CD4-positive, alpha-beta T cell (primary cell): ENCODE measurements at places on chromosomes 4 and X. TPM values are rescaled to one million over a fixed set of nuclear protein-coding genes. Genes with fewer than 3 reads are reported as not detected.

HSFX1 gene
- total RNA-seq: 0.30 TPM

DNA sequence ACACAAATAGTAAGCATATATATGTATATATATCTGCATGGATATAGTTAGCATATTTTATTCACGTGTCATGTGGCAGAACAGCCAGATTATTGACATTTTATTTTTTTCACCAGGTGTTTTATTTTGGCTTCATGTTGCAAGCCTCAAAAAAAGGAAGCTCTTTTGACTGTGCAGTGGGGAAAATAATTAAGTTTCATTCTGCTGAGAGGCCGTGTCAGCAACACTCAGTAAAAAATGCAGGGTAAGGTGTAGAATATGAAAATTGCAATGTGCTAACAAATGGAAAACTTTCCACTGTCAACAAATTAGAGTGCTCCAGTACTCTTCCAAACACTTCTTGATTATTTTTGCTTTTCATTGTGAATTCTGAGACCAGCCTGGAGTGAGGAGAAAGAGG lies 511.5 kb downstream of the GLUD2 start:
- DNase-seq: no peak

DNA sequence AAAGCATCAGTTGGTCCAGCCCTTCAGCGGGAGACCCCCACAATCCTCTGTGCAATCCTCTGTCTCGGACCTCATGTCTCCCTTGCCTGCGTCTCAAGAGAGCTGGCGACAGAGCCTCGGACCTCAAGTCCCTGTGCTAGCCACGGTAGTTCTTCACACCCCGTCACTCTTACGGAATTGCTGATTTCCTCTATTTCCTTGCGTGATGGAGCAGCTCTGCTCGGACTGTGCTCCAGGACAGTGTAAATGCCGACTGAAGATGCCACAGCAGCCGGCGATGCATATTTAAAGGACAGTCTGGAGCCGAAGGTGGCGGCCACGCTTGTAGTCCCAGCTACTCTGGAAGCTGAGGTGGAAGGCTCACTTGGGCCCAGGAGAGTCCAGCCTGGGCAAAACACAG lies 1.9 kb downstream of the GRK4 start:
- DNase-seq: no peak

MANBA gene
- total RNA-seq: 16.9 TPM

DNA sequence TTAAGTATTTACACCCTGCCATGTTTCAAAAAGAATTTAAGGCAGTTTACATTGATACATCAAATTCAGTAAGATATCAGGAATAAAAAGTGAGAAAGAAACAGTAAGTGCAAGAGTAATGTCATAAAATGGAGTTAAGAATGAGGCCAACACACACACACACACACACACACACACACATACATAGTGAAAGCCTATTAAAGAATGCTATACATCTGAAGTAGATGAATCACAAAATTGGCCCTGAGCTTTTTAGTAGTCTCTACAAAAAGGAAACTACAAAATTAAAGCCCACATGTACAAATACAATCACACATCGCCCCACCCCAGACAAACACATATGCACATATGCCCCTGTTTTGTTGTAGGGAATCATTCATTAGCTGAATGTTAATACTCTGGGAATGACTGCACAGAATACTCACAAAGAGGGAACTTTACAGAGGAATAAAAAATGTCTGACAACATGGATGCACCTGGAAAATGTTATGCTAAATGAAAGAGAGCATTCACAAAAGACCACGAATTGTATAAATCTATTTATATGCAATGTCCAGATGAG lies 428.8 kb downstream of the IL15 start:
- no peak for DNase-seq

DNA sequence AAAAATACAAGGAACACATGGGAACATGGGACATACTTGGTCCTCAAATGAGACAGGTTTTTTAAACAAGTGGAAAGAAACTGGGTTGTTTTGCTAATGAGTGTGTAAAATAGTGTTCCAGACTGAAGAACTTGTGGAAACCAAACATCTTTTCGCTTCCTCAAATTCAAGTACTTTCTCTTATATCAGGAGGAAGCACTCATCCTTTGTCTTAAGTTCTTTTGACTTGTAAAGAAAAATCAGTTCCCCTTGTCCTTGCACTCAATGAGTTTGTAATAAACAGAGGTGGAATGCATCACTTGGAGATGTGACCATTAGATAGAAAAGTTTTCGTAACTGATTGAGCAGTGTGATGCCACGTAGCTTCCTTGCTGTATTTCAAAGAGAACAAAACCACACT lies 101.1 kb downstream of the PHOX2B start:
- DNase-seq: no peak

- DNase-seq: peak; percentile 78
These were observed 692 bp downstream of the SPCS3 start for GRCh38 chr4:176320340-176320975.

- no peak for DNase-seq
These were observed 133.1 kb downstream of the DMD start for GRCh38 chrX:33078273-33078672.

XK gene
- total RNA-seq: 0.05 TPM
